ENCODE measurements at places on chromosomes 5 and 9.

- DNase-seq, result no peak
These were observed 15.7 kb downstream of the CDK20 start for GRCh38 chr9:87958591-87958990.

DNA sequence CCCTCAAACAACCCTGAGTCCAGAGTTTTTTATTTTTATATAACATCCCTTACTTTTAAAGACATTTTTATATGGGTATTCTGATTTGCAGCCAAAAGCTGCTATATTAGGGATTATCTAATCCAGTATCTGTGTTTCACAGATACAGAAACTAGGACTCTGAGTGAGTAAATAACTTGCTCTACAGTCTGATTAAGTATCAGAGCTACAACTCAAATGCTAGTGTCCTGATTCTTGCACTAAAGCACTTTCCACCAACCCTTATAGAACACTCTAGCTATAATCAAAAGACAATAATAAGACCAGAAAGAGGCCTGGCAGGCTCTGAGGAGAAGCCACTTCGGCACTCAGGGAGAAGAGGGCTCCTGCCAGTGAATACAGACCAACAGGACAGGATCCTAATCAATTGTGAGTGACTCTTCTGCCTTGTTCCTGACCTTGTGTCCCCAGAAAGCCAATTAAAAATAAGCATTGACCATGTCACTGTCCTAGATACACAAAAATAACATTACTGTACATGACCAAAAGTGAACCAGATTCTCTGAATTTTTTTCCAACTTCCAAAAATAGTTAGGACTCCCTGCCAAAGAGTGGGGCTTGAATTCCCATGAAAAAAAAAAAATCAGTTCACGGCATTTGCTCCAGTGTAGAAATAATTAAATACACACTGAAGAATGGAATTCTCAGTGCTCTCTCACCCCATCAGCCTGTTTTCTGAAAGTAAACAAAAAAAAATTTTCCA, 63.6 kb upstream of the MAP3K1 start:
- DNase-seq, result no peak

GRCh38 chr5:131495536-131496399, 139.3 kb downstream of the RAPGEF6 start:
- no peak for DNase-seq

DNA sequence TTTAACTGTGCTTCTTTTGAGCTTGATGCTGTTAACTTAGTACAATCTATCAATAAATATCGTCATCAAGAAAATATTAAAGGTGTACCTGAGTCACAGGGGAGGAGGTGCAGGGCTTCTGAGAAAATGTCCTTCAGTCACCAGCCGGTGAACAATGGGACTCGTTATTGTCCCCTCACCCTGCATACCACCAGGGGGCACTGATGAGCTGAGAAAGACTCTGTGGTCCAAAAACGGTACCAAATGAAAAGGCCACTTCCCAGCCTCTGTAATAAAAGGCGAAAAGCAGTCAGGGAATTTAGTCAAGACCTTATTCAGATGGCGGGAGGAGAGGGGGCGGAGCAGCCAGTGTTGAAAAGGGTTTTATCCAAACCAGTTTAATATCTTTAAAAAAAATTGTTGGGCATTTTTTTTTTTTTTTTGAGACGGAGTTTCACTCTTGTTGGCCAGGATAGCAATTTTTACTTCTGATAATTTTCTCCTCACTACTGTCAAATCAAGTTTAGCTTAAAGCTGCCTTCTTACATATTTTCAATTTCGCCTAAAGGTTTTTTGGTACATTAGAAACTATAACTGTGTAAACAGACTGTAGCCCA, 271.9 kb upstream of the ADAMTS16 start:
- DNase-seq, result peak; percentile 80

GRCh38 chr9:69946800-69947437, 96.7 kb upstream of the MAMDC2 start:
- DNase-seq, result no peak
